HCT116 (cell line): ENCODE measurements at places on chromosomes 5 and 9.

DNA sequence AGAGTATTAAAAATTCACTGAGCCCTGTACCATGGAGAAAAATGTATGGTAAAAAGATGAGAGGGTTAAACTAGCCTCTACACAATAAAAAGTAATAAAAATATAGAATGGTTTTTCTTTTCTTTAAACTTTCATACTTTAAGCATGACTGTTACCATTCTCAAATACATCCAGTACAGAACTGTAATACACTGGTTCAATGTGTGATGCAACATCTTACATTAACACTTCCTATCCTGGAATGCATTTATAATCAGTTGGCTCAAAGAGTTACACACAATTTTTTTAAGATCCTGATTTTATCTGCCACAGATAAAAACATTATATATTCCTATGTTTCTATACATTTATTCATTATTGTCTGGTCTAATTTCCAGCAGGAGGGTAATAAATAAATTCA, 4.7 kb downstream of the GNAQ start:
- no peak for DNase-seq

DNA sequence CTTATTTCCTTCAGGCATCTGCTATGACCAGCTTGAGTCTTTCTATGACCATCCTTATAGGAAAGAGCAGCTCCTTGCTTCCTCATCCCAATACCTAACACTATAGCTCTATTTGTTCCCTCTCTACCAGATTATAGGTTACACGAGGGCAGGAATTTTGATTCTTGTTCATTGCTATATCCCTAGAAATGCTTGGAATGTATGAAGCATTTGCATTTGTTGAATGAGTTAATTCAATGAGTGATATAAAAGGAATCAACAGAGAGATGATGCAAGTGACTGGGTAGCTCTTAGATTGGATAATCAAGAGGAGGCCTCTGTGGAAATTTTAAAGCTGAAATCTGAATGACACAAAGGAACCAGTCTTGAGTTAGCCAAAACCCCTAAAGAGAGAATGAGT, 13.9 kb downstream of the ZCCHC9 start:
- DNase-seq = no peak

GRCh38 chr5:156386976-156387375, 60.0 kb downstream of the SGCD start:
- no peak for DNase-seq

DNA sequence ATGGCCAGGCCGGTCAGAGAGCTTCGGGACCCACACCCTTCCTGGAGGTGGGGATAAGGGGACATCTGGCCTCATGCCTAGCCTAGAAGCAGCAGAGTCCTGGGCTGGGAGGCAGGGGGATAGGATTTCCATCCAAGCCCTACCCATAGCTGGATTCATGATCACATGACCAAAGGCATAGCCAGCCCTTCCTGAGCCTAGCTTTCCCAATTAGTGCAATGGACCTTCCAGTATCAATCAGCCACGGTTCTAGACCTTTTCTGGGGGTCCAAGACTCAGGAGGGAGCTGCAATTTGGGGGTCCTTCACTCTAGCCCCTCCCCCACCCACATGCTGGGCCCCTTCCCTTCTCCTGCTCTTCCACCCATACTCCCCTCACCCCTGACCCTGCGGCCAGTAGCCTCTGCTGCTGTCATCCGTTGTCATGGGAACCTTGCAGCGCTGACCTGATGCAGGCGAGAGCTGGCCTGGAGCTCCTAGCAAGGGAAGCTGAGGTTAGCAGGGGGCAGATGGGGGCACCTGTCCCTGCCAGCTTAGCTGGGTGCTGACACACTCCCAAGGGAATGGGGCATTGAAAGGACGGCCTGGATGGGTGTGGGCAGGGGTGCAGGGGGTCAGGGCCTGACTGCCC, 44.6 kb downstream of the CXXC5 start:
- no peak for DNase-seq

DNA sequence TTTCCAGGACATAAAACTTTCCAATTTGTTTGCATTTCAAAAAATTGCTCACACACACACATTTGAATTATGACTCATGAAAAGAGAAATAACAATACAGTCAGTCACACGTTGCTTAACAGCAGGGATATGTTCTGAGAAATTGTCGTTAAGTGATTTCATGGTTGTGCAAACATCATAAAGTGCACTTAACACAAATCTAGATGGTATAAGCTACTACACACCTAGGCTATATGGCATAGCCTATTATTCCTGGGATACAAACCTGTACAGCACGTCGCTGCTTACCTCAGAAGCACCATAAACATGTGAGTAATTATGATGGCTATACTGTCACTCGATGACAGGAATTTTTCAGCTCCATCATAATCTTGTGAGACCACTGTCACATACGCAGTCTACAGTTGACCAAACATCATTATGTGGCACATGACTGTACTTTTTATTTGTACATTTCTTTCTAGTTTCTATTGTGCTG, 378.2 kb downstream of the ACTL7B start:
- DNase-seq = no peak

GRCh38 chr5:171258737-171259415, 50.2 kb upstream of the TLX3 start:
- DNase-seq = no peak
